ENCODE measurements at places on chromosomes 6 and 20. TPM values are rescaled to one million over a fixed set of nuclear protein-coding genes. Genes with fewer than 3 reads are reported as not detected.

The GUCA1A gene
- 0.05 TPM for total RNA-seq

The TMEM217 gene
- 13.0 TPM for total RNA-seq

The WFDC11 gene
- not detected for total RNA-seq

The SLCO4A1 gene
- total RNA-seq, result 30.7 TPM

The SLC35B3 gene
- 54.2 TPM for total RNA-seq

The PCSK2 gene
- not detected for total RNA-seq

The GSTA1 gene
- total RNA-seq, result 0.15 TPM

The PRR18 gene
- not detected for total RNA-seq

The MAS1L gene
- not detected for total RNA-seq

The TXLNB gene
- not detected for total RNA-seq

The PROKR2 gene
- not detected for total RNA-seq

The CCR6 gene
- not detected for total RNA-seq

The ERVFRD-1 gene
- total RNA-seq, result not detected

The LIN28B gene
- total RNA-seq, result not detected

The VIP gene
- total RNA-seq, result not detected

DNA sequence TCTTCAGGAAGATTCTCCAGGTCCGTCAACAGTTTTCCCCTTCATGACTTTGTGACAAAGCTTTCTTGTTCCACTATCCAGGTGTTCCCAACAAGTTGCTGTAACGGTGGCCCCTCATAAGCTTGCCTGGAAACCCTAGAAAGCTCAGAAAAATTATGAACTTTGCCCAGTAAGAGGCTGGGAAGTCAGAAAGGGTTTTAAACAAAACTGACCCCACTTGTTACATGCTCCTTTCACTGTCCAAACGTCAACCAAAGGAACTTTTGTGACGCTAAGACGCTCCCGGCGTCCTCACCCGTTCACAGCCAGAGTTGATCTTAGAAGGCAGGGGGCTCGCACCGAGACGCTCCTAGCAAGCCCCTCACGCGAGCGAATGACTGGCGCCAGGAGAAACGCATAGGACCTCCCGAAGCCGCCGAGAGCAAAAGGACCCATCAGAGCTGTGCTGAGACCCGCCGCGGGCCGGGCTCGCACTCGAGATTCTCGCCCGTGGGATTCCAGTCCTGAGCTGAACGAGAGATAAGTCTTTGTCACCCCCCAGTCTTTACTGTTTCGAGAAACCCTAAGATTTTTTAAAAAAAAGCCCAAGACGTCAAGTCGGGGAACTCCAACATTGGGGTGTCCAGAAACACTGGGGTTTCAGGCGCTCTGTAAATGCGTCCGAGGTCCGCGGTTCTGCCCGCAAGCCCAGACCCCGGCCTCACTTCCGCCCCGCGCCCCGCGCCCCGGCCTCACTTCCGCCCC, 544 bp upstream of the ACAT2 start:
- DNase-seq, result no peak

GRCh38 chr6:87274660-87275274, 47.6 kb upstream of the SMIM8 start:
- DNase-seq, result peak; percentile 49

DNA sequence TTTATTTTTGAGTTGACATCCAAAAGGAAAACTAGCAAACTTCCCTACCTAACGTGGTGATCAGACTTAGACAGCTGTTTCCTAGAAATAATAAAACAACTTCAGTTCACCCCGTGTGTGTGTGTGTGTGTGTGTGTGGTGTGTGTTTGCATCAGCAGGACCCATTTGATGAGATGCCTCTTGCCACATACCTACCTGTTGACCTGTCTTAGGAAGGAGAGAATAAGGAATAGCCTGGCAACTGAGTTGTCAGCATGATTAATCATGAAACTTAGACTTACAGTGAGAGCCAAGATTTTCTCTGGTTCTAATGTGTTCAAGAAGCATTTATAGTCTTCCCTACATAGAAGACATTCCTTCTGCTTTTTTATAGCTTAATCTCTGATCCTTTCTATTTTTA, 16.1 kb upstream of the PBOV1 start:
- peak; percentile 45 for DNase-seq

DNA sequence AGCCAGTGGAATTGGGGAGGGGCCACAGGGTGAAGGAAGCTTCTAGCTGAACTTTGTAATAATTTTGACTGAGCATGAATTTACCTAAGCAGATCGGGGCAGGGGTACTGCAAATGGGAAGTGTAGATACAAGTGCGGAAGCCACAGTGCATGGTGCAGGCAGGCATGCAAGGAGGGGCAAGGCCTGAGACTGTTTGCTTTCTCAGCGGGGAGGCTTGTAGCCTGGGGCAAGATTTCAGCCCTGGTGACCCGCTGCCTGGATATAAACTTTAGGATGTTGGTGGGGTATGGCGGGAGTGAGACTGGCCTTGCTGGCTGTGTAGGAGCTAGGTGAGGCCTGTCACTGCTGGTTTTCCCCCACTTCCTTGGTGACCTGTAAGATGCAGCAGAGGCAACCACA, 266.4 kb upstream of the PREP start:
- no peak for DNase-seq

DNA sequence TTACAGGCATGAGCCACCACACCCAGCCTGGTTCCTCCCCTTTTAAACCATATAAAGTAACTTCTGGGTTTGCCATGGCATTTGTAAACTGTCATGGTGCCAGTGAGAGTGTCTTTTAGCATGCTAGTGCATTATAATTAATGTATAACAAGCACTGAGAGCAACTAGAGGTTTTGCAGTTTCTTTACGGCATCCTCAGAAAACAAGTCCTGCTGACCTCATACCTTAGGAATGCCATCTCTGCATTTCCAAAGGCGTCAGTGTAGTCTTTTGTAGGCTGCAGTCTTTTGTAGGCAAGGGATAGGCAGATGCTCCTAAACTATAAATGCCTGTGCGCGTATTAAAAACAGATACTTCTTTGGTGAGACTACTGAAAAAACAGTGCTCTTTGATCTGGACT, 75.0 kb upstream of the EZR start:
- DNase-seq, result peak; percentile 94

DNA sequence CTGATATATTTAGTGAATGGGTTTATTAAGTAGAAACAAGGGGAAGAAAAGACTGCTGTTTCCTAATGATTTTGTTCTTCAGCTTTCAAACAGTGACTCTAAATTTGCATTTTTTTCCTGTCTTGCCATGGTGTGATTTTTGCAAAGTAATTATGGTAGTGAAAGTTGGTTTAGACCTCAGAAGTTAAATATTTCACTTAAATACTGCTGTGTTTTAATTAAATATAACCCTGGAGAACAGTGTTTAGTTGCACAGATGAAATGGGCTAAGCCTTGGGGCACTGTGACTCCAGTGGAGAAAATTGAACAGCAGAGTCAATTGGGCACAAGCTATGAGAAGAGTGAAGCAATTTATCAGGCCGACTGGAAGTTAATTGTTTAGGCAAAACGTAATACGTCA, 111.1 kb upstream of the MCHR2 start:
- DNase-seq, result no peak

GRCh38 chr6:49497304-49497703, 2.4 kb upstream of the GLYATL3 start:
- DNase-seq, result no peak

GRCh38 chr20:40812415-40812925, 123.4 kb upstream of the MAFB start:
- DNase-seq, result no peak

DNA sequence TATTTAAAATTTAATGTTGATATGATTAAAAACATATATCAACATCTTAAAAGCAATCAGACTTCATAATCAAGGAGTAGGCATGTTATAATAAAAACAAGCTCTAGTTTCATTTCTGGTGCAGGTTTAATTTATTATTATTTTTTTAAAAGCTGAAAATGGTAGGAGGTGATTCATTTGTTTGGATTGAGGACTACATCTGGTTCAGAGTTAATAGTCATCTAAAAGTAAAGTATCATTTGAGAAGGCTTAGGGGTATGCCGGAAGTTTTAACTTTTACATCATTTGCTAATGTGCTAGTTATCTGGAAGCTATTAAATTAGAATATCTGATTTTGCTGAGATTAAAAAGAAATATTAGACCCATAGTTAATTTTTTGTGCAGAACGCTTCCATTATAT, 169.5 kb upstream of the LAMA2 start:
- DNase-seq, result peak; percentile 37

GRCh38 chr20:38649275-38649891, 47.8 kb downstream of the ARHGAP40 start:
- peak; percentile 26 for DNase-seq

- DNase-seq, result no peak
Observed at GRCh38 chr6:90484385-90484784, 102.5 kb downstream of the MAP3K7 start.

GRCh38 chr6:137726582-137726981, 140.5 kb upstream of the TNFAIP3 start:
- no peak for DNase-seq

- DNase-seq, result no peak
Observed at GRCh38 chr6:7726416-7727085, 652 bp downstream of the BMP6 start.

- DNase-seq, result no peak
Observed at GRCh38 chr6:4932228-4932903, 71.5 kb downstream of the RPP40 start.

DNA sequence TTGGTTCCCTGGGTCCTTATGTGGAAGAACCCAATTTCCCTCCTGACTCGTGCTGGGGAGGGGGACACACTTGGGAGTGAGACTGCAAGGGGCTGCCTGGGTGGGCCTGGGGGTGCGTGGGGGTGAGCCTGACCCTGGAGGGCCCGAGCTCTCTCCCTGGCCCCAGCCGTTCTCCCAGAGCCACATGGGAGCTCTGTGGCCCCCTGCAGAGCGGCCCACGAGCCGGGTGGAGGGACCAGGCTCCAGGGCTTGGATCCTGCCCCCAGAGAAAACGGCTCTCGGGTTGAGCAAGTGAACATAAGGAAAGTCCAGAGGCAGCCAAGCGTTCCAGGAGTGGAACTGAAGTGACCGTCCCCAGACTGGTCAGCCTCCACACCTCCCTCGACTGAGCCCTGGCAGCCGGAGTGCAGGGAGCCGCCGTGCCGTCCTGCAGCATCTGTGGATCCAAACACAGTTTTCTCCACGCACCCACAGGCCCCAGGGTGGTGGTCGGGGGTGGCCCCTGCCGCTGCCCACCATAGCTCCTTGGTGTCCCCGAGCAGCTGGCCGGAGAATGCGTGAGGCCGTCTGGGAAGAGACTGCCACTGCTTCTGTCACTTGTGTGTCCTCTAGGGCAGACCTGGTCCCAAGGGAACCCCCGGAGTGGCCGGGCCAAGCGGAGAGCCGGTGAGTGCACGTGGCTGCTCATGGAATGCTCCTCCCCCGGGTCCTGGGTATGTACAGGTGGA, 10.6 kb downstream of the COL9A3 start:
- no peak for DNase-seq

GRCh38 chr6:138817799-138818198, 21.9 kb downstream of the ECT2L start:
- peak; percentile 89 for DNase-seq

GRCh38 chr6:157229132-157229618, 94.1 kb downstream of the TMEM242 start:
- no peak for DNase-seq

GRCh38 chr20:22829356-22829755, 205.8 kb upstream of the SSTR4 start:
- DNase-seq, result no peak

DNA sequence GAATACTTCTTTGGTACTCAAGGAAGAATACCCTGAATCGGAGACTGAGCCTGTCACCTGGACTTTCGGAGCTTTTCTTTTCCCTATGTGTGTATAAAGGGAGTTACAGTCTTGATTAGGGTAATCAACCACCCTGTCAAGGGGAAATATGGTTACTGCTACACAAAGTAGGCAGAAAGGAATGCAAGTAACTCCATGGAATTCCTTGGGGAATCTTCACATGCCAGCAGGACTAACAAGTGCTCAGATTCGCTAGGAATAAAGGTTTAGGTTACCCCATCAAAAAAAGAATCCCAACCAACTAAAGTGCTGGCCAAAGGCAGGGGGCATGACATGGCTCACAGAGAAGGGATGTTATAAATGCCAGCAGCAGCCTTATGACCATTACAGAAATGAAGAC, 10.4 kb downstream of the KCNS1 start:
- DNase-seq, result no peak

- DNase-seq, result no peak
Observed at GRCh38 chr6:2697291-2697690, 53.4 kb downstream of the MYLK4 start.

DNA sequence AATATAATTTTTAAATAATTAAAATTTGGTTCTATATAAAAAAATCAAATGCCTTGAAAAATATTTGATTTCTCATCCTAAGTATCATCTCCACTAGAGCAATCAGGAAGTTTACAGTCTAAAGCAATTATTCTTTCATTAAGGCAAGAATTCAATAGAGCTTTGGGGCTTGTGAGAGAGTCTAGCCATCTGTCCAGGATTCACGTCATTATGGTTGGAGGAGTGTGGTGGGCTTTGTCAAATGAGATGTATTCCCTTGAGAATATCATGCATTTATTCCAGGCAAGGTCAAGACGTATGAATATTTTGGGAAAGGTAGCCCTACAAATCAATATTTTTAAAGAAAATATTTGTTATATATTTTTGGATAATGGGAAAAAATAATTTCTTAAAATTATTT, 132.4 kb downstream of the ELOVL4 start:
- DNase-seq, result no peak

- DNase-seq, result no peak
Observed at GRCh38 chr6:158003910-158004700, 22.4 kb downstream of the SYNJ2 start.

DNA sequence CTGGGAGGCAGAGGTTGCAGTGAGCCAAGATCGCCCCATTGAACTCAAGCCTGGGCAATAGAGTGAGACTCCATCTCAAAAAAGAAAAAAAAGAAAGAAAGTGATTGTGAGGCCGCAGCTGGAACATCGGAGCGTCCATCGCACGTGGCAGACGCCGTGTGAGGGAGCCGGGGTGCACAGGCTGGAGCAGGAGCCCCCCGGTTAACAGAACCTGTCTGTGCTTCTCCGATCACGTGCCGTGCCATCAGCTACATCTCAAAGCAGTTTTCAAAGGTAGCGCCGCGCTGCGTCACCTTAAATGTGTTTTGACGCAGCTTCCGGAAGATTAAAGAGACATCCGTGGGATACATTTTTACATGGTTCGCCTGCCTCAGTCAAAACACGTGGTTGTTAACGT, 138.9 kb downstream of the TAF4 start:
- no peak for DNase-seq

GRCh38 chr6:42339991-42340401, 111.7 kb downstream of the TRERF1 start:
- peak; percentile 36 for DNase-seq
